Naive B cell (primary cell): ENCODE measurements at places on chromosomes 5 and 9.

- no peaks in the 10 kb centered on the region for H3K4me1 ChIP-seq
- no peak overlapping the region for H3K27ac ChIP-seq
- no peak for DNase-seq
- H3K27me3 ChIP-seq, result peaks cover 38% of the 10 kb centered on the region
Observed at GRCh38 chr5:141778206-141778605, 96.2 kb upstream of the ARAP3 start.

DNA sequence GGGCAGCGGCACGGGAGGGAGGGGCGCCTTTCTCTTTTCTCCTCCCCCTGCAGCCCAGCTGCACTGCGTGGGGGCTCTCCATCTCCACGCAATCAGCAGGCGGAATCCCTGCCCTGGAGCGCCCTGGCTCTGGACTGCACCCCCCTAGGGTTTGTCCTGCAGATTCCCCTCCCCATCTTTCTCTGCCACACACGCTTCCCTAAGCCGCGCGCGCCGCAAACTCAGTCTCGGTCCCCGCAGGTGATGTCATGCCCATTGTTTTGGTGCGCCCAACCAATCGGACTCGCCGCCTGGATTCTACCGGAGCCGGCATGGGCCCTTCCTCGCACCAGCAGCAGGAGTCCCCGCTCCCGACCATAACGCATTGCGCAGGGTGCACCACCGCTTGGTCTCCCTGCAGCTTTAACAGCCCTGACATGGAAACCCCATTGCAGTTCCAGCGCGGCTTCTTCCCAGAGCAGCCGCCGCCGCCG is at the start of gene KCNN2:
Gene KCNN2, plus strand, starts transcription at position 347 of the 473 bp plus-strand sequence. Its CDS starts 70 bp downstream, at position 417.
- peaks cover 7% of the 10 kb centered on the region for H3K36me3 ChIP-seq
- no peak within 1 kb of the TSS for H3K27ac ChIP-seq

DNA sequence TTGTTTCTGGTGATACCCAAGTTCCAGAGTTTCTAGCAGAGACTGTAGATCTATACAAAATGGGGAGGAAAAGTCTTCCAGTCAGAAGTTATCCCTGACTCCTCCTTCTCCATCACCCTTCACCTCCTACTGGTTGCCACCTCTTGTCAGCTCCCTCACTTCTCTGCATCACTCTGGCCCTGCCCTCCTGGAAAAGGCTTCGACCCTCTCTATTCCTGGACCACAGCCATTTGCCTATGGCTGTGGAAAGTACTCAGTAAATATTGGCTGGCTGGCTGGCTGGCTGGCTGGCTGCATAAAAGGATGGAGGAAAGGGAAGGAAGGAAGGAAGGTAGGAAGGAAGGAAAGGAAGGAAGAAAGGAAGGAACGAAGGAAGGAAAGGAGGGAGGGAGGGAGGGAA is 32.7 kb upstream of the ABCA1 start:
- no peak overlapping the region for H3K4me3 ChIP-seq
- H3K36me3 ChIP-seq, result no peaks in the 10 kb centered on the region
- peaks cover 19% of the 10 kb centered on the region for H3K27me3 ChIP-seq
- H3K4me1 ChIP-seq, result no peaks in the 10 kb centered on the region
- no peak for DNase-seq
- H3K27ac ChIP-seq, result no peak overlapping the region

GRCh38 chr9:89367726-89368437 is 49.6 kb downstream of the SECISBP2 start:
- no peak overlapping the region for H3K27ac ChIP-seq
- no peak overlapping the region for H3K4me3 ChIP-seq
- H3K4me1 ChIP-seq, result peaks cover 6% of the 10 kb centered on the region
- no peaks in the 10 kb centered on the region for H3K27me3 ChIP-seq
